ENCODE measurements at places on chromosomes 3 and 15.

DNA sequence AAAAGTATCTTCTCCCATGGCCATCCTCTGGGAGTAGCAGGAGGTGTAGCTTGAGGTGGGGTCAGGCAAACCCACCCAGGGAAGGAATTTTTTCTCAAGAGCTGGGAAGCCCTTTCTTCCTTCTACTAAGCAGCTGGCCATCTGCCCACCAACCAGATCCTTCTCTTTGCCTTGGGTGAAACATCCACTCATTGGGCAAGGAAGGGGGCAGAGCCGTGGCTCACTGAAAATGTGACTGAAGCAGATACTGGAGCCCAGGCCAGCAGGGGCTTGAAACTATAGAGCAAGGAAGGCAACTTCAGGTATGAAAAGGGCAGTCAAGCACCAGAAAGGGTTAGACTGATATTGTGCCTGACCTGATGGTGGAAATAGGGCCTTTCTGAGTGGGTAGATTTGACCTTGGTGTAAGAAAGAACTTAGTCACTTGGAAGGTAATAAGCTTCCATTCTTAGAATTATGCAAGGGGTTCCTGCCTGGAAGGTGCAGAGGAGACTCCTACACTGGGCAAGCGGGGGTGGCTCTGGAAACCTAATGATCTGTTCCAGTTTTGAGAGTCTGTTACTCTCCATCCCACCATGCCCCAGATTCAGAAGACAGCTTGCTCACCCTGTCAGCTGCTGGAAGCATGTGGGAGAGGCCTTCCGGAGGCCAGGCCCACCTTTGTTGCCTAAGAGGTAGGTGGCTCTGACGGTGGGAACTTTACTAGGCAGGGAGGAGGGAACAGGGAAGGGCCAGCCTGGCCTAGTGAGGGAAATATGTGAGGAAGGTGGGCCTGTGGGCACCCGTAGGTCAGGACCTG, 22.0 kb upstream of the PLA2G4E start:
- DNase-seq, result no peak
- no peak overlapping the region for H3K27ac ChIP-seq
- no peak overlapping the region for H3K4me3 ChIP-seq
- H3K4me1 ChIP-seq, result peaks cover 2% of the 10 kb centered on the region
- no peaks in the 10 kb centered on the region for H3K36me3 ChIP-seq
- peaks cover 24% of the 10 kb centered on the region for H3K27me3 ChIP-seq

DNA sequence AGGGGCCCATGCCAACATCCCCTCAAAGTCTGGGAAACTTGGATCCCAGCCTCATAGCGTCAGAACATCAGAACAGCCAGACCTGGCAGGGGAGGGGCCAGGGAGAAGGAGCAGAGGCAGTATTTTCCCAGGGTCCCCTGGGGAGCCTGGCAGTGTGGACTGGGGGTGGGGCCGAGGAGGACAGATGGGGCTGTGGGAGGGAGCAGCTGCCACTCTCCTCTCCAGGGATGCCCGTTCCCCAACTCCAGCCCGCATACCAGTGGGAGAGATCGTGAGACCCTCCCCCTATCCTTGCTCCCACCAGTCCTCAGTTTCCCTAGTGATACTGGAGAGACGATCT, 6.5 kb upstream of the DNAJB8 start:
- H3K4me3 ChIP-seq, result no peak overlapping the region
- H3K36me3 ChIP-seq, result no peaks in the 10 kb centered on the region
- H3K4me1 ChIP-seq, result peaks cover 1% of the 10 kb centered on the region
- H3K27me3 ChIP-seq, result peaks cover 32% of the 10 kb centered on the region
- H3K27ac ChIP-seq, result no peak overlapping the region

DNA sequence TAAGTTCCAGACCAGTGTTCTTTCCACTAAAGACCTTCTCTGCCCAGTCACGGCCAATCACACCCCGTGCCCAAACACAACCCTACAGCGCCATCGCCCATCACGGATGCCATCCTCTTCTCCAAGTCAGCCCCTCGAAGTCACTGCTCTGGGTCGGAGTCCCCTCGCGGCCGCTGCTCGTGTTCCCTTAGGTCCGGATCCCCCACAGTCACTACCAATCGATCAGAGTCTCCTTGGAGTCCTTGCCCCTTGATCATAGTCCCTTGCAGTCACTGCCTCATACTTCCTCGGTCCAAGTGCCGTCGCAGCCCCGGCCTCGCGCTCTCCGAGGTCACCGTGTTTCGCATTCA, 461 bp downstream of the PCYT1A start:
- H3K36me3 ChIP-seq, result peaks cover 8% of the 10 kb centered on the region
- no peak for DNase-seq
- H3K27me3 ChIP-seq, result no peaks in the 10 kb centered on the region

GRCh38 chr3:126134219-126134975, 46.0 kb downstream of the ALDH1L1 start:
- no peaks in the 10 kb centered on the region for H3K36me3 ChIP-seq
- H3K4me1 ChIP-seq, result no peaks in the 10 kb centered on the region

Measured in effector memory CD8-positive, alpha-beta T cell (primary cell).